Activated T-cell treated with anti-CD3 and anti-CD28 coated beads for 4 hours (primary cell): ENCODE measurements at places on chromosomes 16 and 17.

GRCh38 chr17:75047398-75048098 lies 523 bp downstream of the KCTD2 start:
- peak; percentile 17 for DNase-seq

DNA sequence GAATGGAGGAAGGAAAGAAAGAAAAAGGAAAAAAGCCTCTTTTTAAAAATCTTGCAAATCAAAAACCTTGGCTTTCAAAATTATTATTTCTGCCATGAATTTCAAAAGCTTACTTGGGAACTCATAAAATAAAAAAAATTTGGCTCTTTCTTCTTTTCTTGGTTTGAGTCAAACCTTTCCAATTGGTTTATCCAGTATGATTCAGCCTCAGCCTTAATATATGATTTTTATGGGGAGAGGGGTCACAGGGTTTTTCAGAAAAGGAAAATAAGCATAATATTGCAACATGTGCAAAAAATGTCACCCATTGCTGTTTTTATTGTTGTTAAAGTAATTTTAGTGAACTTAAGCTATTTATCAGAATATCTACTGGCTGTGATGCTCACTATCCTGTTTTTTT lies 31.2 kb upstream of the HAPSTR1 start:
- no peak for DNase-seq

DNA sequence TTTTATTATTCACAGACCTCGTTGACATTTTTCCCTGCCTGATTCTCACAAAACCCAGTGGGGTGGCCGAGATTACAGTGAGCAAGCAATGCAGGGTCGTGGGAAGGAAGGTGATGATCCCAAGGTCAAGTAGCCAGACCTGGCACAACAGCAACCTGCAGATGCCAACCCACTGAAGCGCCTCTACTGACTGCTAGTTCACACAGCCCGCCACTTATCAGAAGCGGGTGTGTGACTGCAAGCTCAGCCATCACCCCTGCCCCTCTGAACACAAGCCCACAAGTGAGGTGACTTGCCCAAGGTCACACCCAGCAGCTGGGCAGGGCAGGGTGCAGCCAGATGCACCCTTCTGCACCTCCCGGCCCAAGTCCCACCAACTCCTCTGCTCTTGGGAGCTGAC lies 7.1 kb downstream of the TFAP4 start:
- DNase-seq: no peak

- no peak for DNase-seq
Observed at GRCh38 chr17:46118964-46119363, 74.3 kb downstream of the KANSL1 start.

DNA sequence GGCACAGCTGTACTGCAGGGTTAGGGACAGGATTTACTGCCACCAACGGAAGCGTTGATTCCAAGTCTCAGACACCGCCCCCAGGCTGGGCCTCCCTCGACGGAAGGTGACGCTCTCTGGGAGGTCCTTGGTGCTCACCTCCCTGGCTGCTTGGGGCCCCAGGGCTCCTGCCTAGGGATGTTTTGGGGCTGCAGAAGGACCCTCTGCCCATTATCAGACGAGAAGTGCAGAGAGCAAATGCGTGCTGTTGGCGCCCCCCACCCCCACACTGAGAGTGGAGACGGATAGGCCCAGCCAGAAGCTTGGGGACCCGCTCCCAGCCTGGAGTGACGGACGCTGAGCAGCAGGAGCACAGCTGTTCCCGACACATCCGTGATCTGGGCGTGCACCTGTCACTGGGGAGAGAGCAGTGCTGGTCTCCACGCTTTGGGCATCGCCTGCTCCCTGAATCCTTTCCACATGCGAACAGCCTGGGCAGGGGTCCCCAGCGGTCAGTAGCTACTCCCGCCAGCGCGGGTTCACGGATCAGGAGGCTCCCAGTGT lies 5.1 kb upstream of the SOX8 start:
- DNase-seq: no peak

DNA sequence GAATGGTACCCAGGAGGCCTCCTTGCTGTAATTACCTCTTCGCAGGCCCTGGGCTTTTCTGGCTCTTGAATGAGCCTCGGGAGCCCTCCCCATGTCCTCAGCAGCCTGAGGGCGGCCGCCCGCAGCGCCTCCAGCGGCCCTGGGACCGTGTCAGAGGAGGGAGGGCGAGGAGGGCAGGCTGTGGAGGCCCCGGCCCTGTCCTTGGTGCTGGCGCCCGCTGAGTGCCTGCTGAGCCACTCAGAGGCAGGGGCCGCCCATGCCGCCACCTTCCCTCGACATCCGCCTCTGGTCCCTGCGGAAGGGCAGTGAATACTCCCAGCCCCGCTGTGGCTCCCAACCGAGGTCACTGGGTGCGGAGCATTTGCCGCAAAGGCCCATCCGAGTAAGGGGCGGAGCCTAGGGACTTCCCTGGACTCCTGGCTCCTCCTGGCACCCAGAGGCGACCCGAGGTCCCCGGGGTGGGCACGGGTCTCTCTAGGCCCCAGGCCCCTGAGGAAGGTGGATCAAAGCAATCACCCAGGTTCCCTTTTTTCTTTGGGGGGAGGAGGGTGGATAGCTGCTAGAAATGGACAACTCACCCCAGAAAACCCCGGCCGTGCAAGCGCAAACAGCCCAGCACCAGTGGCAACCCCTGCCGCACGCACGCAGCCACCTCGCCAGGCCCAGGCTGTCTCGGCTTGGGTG lies 2.8 kb downstream of the RBFOX3 start:
- DNase-seq: no peak

DNA sequence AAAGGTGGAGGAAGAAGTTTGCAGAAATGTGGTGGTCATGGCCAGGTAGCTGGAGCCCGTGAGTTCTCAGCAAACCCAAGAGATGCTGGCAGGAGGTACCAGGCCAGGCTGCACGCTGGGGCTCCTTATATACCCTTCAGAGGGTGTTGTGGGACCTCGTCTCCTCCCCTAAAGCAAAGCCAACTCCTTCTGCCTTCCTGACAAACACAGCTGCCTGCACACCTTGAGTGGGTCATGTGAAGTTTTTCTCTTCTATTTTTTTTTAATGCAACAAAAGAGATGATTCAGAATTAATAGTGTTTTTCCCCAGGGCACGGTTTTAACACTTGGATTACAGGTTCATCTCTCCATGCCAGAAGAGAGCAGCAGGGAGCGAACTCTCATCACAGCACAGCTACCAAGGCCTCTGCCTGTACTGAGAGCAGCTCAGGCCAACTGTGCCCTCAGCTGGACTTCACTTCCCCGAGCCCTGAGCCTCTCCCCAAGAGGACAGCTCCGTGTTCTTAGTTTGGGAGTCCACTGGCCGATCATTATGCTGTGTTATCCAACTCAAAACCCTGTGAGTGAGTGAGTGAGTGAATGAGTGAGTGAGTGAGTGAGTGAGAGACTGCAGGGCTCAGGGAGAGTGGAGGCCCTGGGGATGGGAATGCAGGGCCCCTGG lies at the start of gene KRT15:
Gene KRT15, minus strand, starts transcription at position 102 of the 661 bp plus-strand sequence. Its CDS starts 63 bp downstream, at position 39.
- no peak for DNase-seq

DNA sequence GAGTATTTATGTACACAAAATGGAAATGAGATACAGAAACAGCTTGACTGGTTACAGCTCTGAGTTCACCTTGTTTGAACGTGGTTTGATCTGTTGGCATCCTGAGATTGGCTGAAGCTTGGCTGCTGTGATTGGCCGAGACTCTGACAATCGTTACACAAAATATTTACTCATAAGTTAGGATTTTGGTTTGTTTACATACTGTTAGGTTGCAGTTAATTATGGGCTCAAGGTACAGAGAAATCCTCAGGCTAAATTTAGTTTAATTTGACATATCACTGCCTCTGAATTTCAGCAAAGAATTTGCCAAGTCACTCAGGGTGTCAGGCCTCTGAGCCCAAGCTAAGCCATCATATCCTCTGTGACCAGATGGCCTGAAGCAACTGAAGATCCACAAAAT lies 227.3 kb downstream of the COPRS start:
- DNase-seq: no peak

- DNase-seq: no peak
Observed at GRCh38 chr17:42111871-42112551, 503 bp downstream of the DHX58 start.

DNA sequence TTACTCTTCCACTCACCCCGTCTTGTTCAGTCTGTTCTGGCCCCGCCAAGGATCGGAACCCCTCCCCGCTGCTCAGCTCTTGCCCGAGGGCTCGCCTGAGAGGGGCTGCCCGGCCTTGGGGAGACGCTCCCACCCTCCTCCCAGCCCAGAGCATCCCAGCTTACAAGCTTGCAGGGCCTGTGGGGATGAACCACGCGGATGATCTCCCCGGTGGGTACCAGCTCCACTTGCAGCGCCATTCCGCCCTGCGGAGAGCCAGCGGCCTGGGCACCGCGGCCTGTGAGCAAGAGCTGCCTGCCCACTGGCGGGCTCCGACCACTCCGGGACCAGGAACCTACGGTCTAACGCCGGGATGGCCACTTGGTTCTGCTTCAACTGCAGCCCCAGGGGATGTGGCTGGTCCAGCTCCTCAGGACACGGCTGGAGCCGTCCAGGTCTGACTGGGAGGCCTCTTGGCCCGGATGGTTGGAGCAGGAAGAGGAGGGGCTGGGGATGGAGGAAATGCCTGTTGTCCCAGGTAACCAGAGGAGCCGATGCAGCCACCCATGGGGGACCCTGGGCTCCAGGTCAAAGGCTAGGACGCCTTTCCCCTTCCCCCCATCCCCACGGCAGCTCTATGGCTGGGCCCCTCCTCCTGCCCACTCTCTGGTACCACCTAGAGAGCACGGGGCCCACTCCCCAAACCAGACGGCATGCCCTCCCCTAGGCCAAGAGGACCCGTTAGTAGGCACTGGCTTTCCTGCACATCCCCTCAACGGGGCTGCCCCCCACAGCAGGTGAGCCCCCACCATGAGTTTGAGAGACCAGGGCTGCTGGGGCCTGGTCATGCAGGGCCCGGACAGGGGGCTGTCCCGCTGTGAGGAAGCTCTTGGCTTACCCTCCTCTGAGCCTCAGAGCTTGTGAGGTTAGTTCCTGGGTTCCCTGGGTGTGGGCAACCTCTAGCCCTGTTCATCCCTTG lies at the start of gene MYO1C:
Gene MYO1C, minus strand, starts transcription at position 438 of the 958 bp plus-strand sequence. Its CDS starts 199 bp downstream, at position 239.
- no peak for DNase-seq

- no peak for DNase-seq
Observed at GRCh38 chr16:76370344-76370743, 93.1 kb downstream of the CNTNAP4 start.

- DNase-seq: no peak
Observed at GRCh38 chr17:64345689-64346376, 44.8 kb downstream of the PECAM1 start.

DNA sequence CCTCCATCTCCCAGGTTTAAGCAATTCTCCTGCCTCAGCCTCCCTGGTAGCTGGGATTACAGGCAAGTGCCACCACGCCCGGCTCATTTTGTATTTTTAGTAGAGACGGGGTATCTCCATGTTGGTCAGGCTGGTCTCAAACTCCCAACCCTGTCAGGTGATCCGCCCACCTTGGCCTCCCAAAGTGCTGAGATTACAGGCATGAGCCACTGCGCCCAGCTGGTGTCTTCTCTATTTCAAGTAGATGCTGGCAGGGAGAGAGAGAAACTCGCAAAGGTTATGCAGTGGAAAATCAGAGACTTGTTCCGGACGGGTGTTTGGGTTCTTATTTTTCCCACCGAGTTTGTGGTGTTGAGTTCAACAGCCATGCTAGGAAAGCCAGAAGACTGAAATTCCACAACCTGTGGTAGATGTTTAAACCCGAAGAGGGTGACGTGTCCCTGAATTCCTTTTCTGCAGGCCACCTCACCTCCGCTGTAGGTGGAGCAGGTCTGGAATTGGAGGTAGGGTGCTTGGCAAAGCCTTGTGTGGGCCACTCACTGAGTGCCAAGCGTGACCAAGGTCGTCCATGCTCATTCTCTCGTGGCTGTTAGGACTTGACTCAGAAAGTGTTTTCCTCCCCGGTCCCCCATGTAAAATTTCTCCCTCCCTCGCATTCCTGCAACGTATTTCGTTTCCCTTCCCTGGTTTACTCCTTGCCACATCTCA lies 7.3 kb upstream of the ZDHHC7 start:
- DNase-seq: no peak

GRCh38 chr16:15493466-15494180 lies 59.2 kb downstream of the BMERB1 start:
- DNase-seq: no peak

DNA sequence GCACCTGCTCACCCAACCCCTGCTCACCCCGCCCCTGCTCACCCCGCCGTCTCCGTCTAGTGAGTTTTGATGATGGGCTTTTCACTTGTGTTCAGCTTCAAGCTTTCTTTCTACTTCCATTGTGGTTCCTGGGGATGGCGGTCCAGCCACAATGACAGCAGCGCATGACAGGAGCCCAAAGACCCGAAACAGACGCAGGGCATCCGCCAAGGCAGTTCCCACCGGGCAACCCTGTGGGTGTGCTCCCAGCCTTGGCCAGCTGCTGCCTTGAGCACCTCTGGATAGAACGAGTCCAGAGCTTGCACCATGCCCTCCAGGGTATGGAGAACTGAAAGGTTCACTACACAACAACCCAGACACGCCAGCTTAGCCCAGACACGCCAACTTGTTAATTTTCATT lies 92.9 kb upstream of the CHMP6 start:
- DNase-seq: no peak

- no peak for DNase-seq
Observed at GRCh38 chr16:66044556-66044955, 321.9 kb upstream of the CDH5 start.

DNA sequence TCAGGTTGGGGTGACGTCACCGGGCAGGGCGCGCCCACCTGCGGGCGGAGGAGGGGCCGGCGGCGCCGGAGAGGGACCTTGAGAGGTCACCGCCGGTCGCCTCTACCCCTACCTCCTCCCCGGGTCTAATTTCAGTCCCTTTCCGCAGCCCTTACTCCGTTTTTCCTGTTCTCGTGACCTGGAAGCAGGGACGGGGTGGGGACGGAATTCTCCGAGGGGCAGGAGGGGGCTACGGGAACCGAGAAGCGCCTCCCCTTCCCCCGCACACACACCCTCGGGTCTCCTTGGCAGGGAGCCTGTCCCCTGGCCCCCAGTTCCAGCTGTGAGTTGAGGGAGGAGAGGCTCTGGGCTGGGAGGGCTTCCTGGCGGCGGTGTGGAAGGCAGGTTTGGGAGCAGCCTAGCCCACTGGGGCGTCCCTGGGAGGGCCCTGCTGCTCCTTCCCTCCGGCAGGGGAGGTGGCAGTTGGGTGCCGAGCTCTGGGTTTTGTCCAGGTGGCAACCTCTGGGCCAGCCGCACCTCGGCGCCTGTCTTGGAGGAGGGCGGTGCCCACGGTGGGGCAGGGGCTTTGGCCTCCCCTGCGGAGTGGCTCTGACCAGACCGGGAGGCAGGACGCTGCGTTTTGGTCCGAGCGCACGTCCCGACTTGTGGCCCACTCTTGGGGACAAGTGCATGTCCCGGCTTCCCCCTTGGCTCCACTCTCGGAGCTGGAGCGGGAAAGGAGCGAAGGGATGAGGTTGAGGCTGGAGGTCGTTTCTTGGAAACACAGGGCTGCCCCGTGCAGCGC lies 773 bp downstream of the SYNGR3 start:
- DNase-seq: no peak

DNA sequence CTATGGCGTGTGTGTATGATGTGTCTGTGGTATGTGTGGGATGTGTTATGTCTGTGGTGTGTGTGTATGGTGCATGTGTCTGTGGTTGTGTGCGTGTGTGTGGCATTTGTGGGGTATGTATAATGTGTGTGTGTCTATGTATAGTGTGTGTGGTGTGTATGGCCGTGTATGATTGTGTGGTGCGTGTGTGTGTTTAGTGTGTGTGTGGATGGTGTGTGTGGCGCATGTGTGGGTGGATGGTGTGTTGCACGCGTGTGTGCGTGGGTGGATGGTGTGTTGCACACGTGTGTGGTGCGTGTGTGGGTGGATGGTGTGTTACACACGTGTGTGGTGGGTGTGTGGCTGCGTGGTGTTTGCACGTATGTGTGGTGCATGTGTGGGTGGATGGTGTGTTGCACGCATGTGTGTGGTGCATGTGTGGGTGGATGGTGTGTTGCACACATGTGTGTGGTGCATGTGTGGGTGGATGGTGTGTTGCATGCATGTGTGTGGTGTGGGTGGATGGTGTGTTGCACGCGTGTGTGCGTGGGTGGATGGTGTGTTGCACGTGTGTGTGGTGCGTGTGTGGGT lies 5.6 kb upstream of the SLC38A10 start:
- no peak for DNase-seq
